ENCODE measurements at places on chromosomes 5 and 9. TPM values are rescaled to one million over a fixed set of nuclear protein-coding genes. Genes with fewer than 3 reads are reported as not detected.

- no peak for DNase-seq
Measured at GRCh38 chr5:54462281-54462680, 6.8 kb downstream of the HSPB3 start.

DNA sequence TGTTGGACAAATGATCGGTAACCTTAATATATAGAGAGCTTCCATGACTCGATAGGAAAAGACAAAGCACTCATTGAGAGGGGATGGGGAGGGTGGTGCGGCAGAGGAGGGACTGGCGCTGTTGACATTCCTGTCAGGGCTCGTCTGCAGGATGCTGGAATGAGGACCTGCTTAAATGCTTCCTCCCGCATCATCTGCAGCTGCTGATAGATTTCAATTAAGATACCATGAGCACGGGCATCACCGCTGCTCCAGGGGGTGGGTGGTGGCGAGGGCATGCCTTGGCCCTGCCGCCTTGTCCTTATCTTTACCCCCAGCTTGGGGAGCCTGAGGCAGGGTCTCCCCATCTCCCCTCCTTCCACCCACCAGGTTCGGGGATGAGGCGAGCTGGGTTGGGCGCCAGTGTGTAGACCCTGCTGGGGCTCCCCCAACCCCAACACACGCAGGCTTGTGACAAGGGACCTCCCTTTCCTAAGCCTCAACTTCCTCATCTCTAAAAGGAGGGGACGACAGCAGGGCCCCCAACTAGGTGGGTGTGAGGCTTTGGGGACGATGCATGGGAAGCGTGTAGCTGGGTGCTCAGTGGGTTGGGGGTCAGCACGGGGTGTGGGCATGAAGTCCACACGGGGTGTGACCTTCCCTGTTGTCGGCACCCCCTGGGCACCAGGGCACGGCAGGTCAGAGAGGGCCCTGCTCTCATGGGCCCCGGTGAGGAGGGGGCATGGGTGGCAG lies 11.7 kb upstream of the QRFP start:
- DNase-seq: no peak

- no peak for DNase-seq
Measured at GRCh38 chr5:172573120-172573882, 67.8 kb upstream of the NEURL1B start.

DNA sequence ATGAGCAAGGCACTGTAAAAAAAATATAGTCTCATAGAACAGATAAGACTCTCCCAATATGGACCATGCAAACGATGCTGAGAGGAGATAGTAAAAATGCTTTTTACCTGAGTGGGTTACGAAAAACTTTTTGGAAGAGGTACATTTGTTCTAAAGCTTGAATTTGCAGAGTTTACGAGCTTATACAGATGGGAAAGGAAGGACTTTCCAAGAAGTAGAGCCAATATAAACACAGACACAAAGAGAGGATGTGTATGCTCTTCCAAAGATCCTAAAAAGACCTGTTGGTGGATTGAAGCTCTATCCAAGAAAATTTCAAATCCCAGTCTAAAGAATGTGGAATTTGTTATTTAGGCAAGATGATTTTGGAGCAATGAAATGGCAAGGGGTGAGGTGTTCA lies 127.1 kb upstream of the SLCO6A1 start:
- peak; percentile 72 for DNase-seq

DNA sequence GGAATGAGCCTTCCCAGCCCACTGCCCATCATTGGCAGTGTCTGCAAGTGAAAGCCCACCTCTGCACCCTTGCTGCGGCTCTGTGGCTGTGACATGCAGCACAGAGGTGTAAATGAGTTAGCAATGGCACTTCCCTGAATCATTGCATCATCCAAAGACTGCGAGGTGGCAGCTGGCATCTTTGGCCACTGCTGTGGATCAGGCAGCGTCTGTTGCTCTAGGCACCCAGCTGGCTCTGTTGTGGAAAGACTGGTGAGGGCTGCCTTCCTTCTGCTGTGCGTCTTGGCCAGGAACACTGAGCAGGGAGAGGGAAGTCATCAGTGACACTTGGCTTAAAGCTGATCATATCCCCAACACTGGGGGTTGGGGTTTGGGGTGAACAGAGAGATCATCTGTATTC lies 64.5 kb downstream of the MFAP3 start:
- DNase-seq: no peak

- no peak for DNase-seq
Measured at GRCh38 chr5:96127538-96127937, 165.9 kb upstream of the ELL2 start.

GRCh38 chr5:101424530-101425175 lies 521.6 kb upstream of the ST8SIA4 start:
- DNase-seq: no peak

DNA sequence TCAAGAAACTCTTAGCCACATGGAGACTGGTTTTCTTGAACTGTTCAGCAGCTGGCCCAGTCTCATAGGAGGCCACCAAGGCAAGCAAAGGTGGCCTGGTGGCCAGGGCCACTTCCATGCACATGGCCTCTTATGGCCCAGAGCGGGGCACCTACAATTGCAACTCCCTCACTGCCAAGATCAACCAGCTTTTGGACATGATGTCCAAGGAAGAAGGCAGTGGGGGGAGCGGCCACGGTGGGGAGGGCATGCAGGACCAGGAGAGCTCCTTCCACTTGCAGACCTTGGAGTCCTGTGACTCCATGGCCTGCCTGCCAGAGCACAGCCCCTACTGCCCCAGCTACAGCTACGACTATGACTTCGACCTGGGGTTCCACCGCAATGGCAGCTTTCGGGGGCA lies 398.9 kb upstream of the PTPRD start:
- DNase-seq: no peak

CLIC3 gene
- polyA plus RNA-seq: 11.0 TPM

FRRS1L gene
- 0.44 TPM for polyA plus RNA-seq

BRINP1 gene
- polyA plus RNA-seq: 0.23 TPM

CCIN gene
- polyA plus RNA-seq: 0.38 TPM

NDUFB6 gene
- polyA plus RNA-seq: 58.1 TPM
